ENCODE measurements at places on chromosomes 16 and 17.
A peak's percentile ranks its signal among the peaks of the same experiment; 100 is the strongest.

GRCh38 chr17:15403276-15403939 is 62.0 kb upstream of the TEKT3 start:
- DNase-seq, result no peak

- DNase-seq, result no peak
Observed at GRCh38 chr17:55661256-55661758, 61.4 kb downstream of the TMEM100 start.

DNA sequence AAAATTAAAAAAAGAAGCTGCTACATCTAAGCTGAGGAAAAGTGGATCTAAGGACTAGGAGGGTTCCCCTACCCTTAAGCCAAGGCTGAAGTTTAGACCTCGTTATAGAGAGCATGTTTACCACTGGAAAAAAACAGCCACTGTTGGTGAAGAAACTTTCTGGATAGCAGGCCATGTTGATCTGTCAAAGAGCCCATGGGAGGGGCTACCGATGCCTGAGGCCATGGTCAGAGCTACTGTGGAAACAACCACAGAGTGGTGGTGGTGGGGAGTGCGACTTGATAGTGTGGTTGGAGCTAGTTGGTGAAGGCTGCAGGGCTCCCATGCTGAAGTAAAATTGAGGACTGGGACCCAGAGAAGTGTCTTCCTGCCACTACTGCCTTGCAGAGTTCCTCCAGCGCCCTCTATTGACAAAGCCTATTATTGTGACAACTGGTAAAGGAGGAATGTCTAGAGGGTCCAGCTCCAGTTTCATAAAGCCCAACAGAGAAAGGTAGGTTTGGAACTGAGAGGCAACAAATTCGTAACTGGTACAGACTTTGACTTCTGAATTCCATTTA is 12.7 kb upstream of the FAM20A start:
- no peak for DNase-seq

- DNase-seq, result no peak
Observed at GRCh38 chr16:27549464-27549745, 308 bp downstream of the GTF3C1 start.

DNA sequence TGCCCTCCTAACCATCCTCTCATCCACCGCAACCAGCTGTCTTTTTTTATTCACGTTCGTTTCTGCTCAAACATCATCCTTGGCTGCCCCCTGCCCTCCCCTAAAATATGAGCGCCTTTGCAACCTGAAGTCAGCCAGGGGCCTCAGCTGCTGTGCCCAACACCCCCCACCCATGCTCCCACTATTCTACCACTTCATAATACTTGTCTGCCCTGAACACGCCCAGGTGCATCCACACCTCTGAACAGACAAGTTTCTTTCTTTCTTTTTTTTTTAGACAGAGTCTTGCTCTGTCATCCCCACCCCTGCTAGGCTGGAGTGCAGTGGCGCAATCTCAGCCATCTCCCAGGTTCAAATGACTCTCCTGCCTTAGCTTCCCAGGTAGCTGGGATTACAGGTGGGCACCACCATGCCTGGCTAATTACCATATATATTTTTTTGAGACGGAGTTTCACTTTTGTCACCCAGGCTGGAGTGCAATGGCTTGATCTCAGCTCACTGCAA is 26.9 kb downstream of the CEP295NL start:
- no peak for DNase-seq

DNA sequence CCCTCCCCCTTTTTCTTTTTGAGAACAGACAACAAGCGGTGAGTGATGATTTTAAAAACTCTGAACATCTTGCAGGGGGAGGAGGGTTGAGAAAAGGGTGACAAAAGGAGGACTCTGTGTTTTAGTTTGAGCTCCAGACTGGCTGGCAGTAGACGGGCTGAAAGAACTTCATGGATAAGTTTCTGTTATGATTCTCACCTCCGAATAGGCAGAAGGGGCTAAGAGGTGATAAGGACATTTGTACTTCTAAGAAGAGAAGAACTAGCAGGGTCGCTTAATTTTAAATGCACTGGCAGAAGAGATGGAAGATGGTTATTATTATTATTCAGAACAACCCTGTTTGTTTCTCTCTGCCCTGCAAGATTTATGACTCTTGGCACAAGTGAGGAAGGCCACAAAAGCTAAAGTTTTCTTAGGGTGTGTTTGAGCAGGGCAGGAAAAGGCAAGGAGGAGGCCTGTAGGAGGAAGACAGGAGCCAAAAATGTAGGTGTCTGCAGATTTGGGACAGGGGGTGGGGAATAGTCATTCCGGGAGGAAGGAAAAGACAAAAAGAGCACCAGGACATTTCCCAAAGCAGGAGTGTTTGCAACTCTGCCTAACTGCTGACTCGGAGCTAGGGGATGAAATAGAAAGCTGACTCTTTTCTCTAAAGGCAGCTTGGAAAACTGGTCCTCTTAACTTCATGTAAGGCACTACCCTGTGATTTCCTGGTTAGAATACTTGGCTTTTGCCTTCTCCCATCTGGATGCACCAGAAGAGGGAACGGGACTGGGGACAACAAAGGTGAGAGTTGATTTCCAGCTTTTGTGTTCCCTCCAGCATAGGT is 11.9 kb upstream of the HOXB2 start:
- no peak for DNase-seq

GRCh38 chr16:54284931-54285413 is 1.6 kb downstream of the IRX3 start:
- DNase-seq, result no peak

DNA sequence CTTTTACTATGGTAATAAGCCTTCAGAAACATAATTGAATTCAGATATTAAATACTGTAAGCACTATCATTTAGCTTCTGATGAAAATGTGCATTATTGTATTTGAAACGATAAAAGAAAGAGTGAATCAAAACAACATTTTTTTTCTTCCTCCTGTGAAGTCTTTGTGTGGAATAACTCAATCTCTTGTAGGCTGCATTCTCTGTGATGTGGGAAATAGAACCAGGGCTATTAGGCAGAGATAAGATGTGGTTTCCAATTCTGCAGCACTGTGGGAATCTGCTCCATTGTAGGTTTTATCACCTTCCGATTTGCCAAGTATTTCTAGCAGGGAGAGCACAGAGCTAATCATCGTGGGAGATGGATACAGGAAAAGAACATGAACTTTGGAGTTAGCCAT is 624.5 kb downstream of the RBFOX1 start:
- DNase-seq, result no peak

GRCh38 chr17:17416400-17417360 is 60.1 kb upstream of the MED9 start:
- DNase-seq, result no peak

DNA sequence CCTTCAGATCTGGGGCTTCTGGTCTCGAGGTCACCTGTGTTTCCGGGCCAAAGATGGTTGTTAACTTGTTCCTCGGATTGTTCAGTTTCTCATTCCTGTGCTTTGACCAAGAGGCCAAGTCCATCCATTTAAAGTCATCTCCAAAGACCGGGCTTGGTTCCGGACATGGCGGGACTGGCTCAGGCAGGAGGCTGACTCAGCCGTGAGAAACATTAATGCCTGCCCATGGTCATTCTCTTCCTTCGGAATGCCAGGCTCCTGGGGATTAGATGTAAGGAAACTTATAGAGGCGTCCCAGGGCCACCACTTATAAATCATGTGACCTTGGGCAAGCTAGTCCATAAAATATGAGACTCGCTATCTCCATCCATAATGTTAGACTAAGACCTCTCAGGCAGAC is 13.6 kb upstream of the NKD1 start:
- no peak for DNase-seq

DNA sequence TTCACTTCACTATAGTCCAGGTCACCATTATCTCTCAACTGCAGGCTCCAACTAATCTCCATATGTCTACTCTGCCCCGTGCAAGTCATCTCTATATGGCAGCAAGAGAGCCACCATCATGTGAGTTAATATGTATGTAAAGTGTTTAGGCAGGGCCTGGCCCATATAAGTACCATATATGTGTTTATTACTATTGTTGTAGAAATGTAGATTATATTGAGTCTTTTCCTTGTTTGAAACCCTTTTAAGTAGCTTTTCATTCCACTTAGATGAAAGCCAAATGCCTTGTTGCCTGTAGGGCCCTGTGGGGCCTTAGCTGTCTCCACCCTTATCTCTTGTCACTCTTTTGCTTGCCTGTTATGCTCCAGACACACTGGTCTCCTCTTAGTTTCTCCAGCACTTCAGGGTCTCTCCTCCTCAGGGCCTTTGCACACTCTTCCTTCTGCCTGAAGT is 164.0 kb downstream of the PHKB start:
- no peak for DNase-seq

DNA sequence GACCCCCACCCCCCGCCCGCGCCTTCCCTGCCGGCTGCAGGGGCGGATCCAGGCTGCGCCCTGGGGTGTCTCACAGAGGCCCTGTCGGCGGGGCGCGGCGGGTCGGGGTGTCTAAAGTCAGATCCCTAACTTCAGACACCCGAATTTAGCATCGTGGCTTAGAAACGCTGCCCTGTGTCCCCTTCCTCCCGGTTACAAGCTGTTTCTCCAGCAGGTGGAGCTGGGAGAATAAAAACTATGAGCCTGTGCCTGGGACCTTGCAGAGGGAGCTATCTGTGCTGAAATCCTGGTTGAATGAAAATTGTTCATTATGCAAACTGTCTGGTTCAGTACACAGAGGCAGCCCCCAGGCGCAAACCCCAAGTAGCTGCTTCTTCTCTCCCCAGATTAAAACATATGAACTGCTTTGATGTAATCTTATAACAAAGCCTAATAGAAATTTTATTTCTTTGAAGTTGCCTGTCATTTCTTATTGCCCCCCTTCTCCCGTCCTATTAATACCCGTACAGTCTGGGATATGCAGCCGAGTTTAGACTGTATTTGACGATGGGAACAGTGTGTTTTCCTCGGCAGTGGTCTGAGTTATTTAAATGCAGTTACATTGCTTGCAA is 79.0 kb downstream of the RPA1 start:
- no peak for DNase-seq

GRCh38 chr17:75288770-75289114 is 491 bp downstream of the SLC25A19 start:
- peak; percentile 26 for DNase-seq

DNA sequence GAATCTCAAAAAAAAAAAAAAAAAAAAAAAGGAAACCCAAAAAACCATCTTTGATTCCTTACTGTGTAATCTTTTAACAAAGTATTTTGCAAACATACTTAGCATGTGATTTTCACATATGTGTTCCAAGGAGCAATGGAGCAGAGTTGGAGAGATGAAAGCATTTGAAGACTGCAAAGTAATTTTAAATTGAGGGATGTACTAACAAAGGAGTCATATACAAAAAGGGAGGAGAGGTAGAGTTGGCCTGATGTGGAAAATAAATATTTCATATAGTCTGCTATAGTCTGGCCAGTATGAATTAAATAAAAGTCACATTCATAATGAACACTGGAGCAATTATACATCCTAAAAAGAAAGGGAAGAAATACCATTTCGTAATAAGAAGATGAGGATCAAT is 265.8 kb upstream of the TBX2 start:
- no peak for DNase-seq

GRCh38 chr16:81532491-81533174 is 88.0 kb downstream of the CMIP start:
- no peak for DNase-seq

DNA sequence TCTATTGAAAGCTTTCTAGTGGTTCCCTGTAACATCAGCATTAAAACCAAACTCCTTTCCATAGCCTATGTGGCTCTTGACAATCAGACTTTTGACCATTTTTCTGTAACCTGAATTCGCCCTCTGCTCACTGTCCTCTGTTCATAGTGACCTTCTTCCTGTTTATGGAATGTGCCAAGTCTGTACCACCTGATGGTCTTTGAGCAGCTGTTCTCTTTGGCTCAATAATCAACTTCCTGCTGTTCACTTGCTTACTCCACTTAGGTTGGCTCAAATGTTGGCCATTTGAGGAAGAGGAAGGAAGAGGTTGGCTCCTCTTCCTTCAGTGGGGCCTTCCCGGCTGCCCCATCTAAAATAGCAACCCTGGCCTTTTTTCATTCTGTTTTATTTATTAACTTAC is 251.5 kb downstream of the CA10 start:
- no peak for DNase-seq

DNA sequence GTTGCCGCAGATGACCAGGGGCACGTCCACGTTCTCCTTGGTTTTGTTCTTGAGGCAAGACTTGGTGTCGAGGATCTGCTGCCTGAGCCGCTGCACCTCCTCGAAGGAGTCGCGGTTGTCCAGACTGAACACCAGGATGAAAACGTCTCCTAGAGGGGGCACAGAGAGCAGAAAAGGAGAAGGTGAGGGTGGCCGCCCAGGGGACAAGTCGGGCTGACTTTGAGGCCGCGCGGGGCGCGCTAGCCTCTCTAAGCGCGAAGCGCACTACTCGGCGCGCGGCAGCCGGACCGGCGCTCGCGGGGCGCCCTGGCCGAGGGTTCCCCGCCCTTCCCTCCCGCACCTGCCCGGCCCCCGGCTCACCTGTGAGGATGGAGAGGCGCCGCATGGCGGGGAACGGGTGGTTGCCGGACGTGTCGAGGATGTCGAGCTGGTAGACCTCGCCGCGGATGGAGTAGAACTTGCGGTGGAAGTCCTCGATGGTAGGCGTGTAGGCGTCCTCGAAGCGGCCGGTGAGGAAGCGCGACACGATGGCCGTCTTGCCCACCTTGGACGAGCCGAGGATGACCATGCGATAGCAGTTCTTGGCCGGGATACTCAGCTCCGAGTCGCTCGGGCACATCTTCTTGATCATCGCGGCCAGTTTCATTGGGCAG is 533 bp downstream of the RASD1 start:
- DNase-seq, result no peak

GRCh38 chr17:65855245-65855644 is 293.8 kb upstream of the AXIN2 start:
- DNase-seq, result no peak
